ENCODE measurements at places on chromosomes 12 and 14.
A peak's percentile ranks its signal among the peaks of the same experiment; 100 is the strongest.

- no peak for DNase-seq
These were observed 96.9 kb downstream of the FIGNL2 start for GRCh38 chr12:51751661-51752060.

- DNase-seq: peak; percentile 55
These were observed 190.2 kb downstream of the FSCB start for GRCh38 chr14:44316647-44317440.

DNA sequence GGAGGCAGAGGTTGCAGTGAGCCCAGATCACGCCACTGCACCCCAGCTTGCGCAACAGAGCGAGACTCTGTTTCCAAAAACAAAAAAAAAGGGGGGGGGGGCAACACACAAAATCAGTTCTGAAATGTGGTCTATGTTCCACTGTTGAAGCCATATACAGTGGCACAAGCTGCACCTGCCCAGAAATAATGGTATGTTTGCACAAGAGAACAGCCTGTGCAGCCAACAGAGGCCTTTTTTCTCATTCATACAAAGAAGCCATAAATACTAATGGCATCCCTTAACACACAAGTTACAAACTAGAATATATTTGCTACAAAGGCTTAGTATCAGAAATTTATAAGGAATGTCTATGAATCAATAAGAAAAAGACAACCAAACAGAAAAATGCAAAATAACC, 37.1 kb downstream of the ITPR2 start:
- no peak for DNase-seq

- no peak for DNase-seq
These were observed 16.6 kb upstream of the KLRF1 start for GRCh38 chr12:9810671-9811070.

GRCh38 chr12:120771097-120771496, 45.5 kb downstream of the ACADS start:
- DNase-seq: no peak

- no peak for DNase-seq
These were observed 583 bp downstream of the CPNE8 start for GRCh38 chr12:38904537-38905479.

- no peak for DNase-seq
These were observed 35.5 kb upstream of the OR5AU1 start for GRCh38 chr14:21191261-21191808.

GRCh38 chr14:39033371-39033770, 69.7 kb downstream of the SEC23A start:
- peak; percentile 48 for DNase-seq

DNA sequence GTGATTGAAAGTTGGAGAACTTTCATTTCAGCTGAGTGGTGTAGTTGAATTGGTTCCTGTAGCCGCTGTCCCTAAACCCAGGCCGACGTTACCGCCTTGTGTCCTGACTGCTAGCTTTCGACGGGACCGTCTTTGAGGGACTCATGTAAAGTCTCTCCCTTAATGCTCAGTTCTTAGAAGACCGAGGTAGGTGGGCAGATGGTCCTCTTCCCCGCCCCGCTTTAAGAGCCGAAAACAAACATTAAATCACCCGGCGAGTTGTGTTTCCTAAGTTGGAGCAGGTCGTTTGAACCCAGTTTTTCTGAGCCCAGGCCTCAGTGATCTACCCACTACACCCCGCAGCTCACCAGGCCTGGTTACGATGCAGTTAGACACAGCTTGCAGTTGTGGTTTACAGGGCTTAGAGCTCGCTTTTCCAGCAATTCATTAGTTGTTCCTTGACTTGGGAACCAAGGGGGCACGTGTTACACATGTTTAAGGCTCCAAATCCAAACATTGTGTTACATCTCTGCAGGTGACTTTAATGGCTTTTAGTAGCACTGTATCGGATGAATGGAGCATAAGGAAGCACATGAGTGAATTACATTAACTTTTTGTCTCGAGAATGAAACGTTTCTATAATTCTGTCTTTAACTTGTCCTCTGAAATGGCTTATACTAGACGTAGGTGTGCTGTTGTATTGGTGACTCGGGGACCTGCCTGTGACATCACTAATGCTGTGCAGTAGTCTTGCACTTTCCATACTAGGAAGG, 790 bp downstream of the NEDD1 start:
- DNase-seq: peak; percentile 58

GRCh38 chr14:22493753-22494152, 95.3 kb downstream of the DAD1 start:
- no peak for DNase-seq

GRCh38 chr12:23888396-23889068, 60.9 kb downstream of the SOX5 start:
- no peak for DNase-seq

DNA sequence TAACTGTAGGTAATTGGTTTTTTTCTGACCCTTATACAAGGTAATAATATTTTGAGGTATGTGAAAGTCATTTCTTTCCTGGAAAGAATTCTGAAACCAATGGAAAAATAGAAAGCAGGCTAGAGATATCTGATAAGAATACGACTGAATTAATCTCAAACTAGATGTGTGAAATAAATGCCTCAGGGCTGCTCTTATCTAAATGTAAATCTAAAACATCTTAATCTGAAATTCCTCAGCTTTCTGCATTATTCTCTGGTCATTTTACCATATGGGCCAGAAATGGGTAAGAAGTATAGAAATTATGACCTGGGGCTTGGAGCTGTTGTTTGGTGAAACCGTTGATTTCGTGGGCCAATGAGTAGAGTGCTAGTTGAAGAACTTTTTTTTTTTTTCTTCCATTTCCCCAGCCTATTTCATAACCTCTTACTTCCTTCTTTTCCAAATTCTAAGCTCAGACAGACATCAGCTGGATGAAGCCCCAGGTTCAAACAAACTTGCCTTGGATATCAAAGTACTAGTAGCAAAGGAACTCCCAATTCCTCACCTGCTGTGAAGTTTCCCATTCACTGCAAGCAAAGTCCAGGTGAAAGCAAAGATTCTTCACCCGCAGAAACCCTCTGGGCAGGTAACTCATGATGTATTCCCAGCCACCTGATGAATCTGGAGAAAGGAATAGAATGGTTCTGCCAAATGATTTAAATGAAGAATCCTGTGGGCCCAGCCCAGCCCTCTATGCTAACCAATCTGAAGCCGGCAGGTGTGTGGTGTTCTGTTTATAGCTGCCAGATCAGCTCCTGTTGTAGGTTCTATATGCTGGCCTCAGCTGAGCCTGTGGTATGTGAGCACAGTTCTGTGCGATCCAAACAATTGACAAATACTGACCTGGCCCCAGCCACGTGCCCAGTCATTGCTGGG, 9.7 kb upstream of the FOS start:
- no peak for DNase-seq

- no peak for DNase-seq
These were observed 393.3 kb upstream of the RPL10L start for GRCh38 chr14:47044841-47045240.

DNA sequence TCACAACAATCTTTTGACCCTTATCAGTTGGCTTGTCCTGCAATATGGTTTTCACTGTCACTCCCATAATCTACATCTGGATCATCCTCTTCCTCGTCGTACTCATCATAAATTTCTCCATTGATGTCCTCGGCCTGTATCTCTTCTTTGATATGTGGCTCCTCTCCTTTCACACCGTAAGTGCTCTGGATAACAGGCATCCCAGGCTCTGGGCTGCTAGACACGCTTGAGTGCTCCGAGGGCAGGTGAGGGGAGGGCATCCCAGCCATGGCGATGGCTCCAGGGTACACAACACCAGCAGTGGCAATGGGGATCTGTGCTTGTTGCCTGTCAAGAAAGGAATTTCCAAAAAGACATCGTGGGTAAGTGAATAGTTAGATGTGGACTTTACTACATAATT, 415.3 kb downstream of the SOX5 start:
- DNase-seq: no peak

GRCh38 chr12:127628645-127629044, 638.3 kb upstream of the TMEM132C start:
- DNase-seq: no peak

DNA sequence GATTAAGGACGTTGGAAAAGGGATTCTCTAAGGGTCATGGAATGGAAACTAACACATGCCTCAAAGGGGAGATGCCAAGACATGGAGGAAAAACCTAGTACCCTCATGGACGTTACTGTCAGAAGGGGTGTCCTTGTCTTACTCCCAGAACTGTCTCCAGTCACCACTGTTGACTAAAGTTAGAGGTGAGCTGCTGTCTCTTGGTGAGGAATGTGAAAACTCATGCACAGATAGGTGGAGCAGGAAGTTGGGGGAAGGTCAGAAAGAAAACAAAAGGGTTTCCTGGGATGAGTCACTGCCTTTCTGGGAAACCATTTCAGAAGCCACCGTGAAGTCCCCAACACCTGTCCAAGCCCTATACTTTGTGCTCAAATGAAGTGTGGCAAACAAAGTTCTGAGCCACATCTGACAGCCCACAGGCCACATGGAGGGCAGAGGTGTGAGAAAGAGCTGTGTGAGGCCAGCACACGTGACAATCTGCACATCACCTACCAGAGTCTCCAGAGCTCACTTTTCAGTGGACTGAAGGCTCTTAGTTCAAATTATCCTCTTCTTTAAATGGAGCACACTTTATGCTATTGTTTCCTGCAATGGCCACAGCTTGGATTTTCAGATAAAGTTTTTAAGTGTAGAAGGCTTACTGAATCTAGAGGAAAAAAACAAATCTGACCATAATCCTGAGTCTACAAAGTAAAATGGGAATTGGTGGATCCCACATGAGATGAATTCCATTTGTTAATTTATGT, 92.9 kb upstream of the EGLN3 start:
- DNase-seq: no peak

DNA sequence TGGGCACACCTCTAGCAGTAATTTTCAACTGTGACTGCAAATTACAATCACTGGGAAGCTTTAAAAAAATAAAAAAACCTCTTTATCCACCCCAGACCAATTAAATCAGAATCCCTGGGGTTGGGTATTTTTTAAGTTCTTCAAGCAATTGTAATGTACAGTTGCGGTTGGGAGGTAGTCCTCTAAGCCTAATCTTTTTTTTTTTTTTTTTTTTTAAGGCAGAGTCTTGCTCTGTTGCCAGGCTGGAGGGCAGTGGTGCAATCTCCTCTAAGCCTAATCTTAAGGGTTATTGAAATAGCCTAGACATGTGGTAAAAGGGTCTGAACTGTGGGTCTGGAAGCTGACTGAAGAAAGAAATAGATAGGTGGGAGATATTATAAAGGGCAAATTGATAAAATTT, 230.5 kb downstream of the AKAP6 start:
- DNase-seq: no peak

- DNase-seq: no peak
These were observed 281.2 kb downstream of the RGS6 start for GRCh38 chr14:72213424-72213823.

GRCh38 chr12:127284021-127284420, 982.9 kb upstream of the TMEM132C start:
- DNase-seq: peak; percentile 49

DNA sequence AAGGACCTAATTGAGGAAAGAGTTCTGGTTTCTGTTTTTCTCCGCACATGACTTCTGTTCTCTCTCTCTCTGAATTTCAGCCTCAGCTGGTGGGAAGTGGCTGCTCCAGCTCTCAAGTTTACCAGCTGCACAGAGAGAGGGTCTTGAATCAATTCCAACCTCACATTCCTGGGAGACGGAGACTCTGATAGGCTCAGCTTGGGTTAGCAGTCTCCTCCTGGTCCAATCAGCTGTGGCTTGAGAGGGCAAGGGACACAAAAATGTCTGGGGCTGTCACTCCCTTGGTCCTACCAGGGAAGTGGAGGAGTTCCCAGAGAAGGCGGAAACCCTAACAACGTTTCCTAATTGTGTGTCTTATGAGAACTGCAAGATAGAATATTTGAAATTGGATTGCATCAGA, 7.0 kb downstream of the CCDC63 start:
- DNase-seq: no peak

DNA sequence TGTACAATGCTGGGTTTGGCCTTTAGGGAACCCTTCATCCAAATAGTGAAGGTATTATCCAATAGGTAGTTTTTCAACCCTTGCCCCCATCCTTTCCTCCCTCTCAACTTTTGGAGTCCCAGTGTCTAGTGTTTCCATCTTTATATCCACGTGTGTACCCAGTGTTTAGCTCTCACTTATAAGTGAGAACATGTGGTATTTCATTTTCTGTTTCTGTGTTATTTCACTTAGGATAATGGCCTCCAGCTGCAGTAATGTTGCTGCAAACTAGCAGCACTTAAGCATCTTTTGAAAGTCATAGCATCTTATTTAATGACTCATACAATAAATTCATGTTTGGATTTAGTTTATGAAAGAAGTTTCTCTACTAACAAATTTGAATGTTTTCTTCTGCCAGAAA, 442.5 kb downstream of the NELL2 start:
- DNase-seq: no peak

- no peak for DNase-seq
These were observed 133.6 kb upstream of the DNM1L start for GRCh38 chr12:32545413-32545980.

GRCh38 chr14:93232159-93232558, 25.1 kb downstream of the UBR7 start:
- DNase-seq: no peak

GRCh38 chr12:64286521-64286920, 64.4 kb upstream of the KICS2 start:
- DNase-seq: no peak

DNA sequence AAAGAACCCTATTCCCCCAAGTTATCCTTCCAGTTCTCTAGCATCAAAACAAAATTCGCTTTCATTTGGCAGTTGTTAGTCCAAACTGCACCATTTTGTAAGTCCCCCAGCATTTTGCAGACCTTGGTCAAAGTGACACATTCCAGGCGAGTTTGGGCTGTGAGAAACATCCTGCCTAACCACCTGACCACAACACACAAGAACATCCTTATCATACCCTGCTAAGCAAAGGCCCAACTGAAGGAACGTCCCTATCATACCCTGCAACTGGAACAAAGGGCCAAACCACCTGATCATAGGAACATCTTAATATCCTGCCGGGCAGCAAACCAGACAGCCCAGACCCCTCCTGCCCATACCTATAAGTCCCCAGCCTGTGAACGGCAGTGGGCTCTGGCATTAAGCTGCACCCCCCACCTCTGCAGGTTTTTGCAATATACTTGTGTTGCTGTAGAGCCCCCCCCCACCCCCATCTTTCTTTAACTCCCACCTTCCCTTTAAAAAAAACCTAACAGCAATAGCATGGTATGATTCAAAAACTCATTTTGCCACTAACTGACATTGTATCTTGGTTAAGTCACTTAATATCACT, 2.7 kb downstream of the PCNX4 start:
- peak; percentile 79 for DNase-seq

DNA sequence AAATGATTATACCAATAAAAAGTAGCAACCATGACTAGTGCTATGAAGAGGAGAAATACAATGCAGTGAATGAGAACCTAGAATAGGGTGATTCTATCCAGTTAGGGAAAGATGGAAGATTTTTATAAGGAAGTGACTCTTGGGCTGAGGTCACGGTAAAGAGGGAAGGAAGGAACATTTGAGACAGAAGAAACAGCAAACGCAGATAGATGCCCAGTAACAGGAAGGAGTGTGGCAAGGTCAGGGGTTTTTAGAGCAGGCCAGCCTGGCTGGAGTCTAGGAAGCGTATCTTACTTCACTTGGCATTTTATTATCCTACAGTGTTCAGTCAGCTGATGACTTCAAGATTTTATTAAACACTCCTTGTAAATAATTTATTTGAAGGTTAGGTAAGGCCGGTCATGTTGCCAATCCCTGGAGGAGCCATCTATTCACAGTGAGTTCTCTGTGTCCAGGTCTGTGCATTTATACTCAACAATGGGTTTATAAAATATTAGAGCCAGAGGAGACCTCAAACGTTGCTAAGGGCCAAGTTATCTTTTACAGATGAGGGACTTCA, 170.6 kb downstream of the PRKCH start:
- DNase-seq: no peak

GRCh38 chr12:50914872-50915484, 37.4 kb upstream of the HIGD1C start:
- DNase-seq: no peak

GRCh38 chr12:14394317-14395073, 29.0 kb downstream of the ATF7IP start:
- DNase-seq: no peak

Measured in SJSA1 (cell line).